AG10803 (cell line): ENCODE measurements at places on chromosomes 7 and 10.

DNA sequence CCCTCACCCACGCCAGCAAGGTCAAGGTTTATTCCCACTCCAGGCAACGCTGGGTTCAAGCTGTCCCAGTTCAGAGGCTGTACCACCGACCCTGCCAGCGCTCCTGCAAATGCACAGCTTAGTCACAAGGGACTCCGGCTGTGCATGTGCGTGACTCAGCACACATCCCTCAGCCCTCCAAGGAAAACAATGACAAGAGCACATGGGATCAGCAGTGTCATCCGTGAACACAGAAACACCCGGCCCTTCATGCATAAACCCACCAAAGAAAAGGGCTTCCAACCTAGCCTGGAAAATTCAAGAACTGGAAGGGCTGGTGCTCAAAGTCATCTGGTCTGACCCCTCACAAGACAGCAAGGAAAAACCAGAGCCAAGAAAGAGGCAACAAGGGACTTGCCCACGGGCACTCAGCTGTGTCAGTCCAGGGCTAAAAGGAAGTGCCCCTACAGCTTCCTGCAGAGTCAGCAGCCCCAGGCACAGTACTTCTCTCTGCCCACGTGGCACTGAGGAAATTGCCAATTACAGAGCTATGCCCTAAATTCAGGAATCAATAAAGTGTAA lies 106.1 kb downstream of the KCNMA1 start:
- peak; percentile 79 for DNase-seq

DNA sequence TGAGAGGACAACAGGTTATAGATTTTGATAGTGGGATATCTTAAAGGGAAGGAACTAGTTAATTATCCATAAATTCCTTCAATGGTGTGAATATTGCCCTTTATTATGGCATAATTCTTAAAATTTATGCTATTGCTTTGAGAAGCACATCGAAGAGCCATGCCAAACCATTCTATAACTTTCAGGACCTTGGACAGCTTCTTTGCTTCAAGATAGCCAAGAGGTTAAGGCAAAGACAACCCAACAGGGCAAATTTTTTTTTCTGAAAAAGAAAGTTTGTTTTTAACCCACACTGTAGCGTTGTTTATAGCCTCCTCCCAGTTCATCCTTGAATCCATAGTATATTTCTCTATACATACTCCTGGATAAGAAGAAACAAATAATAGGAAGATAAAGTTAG lies 103.2 kb downstream of the NRG3 start:
- no peak for DNase-seq

GRCh38 chr7:16447876-16448275 lies 17.7 kb downstream of the SOSTDC1 start:
- no peak for DNase-seq

DNA sequence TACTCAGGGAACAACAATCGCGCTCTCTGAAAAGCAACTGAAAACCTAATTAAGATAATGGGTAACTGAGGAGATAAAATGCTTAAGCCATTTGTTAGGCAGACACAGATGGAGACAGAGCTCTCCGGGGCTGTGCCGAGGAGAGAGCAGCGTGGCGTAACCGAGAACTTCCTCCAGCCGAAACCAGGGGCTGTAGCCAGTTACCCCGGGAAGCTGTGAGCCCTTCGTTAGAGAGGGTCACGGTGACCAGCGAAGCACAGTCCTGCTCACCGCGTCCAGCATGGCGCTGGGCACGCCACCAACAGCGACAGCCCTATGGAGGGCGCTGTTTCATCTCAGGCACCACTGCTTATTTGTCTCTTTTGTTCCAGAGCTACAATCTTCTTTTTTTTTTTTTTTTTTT lies 16.1 kb downstream of the PAPOLB start:
- DNase-seq, result peak; percentile 5

DNA sequence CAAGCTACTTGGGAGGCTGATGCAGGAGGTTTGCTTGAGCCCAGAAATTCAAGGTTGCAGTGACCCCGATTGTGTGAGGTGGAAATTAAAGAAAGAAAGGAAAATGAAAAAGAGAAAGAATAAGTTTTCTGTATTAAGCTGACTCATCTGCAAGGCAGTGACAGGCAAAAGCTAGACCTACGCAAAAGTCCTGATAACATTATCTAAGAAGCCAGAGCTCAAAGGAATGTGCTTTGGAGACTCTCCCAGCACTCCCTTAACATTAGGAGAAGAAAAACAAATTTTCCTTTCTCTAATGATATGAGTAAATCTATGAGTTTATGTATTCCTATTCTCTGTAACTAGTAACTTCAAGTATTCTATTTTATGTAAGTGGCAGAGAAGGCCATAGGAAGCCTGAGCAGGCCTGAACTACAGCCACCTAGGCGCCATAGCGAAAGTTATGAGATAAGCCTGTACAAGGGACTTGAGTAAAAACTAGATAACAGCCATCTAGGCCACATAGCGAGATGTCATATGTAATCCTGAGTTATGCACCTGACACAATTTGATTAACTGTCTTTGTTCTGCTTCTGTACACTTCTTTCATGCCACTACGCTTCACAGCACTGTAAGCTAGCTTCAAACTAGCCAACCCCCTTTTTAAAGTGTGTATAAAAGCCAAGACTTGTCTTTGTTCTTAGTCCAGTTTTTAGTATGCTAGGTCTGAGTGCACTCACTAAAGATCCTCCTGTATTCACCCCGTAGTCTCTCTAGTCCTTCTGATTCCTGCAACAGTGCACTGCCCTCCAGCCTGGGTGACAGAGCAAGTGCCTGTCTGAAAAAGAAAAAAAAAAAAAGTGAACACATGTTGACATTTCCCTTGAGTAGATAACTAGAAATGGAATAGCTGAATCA lies 9.4 kb upstream of the ZWINT start:
- no peak for DNase-seq

DNA sequence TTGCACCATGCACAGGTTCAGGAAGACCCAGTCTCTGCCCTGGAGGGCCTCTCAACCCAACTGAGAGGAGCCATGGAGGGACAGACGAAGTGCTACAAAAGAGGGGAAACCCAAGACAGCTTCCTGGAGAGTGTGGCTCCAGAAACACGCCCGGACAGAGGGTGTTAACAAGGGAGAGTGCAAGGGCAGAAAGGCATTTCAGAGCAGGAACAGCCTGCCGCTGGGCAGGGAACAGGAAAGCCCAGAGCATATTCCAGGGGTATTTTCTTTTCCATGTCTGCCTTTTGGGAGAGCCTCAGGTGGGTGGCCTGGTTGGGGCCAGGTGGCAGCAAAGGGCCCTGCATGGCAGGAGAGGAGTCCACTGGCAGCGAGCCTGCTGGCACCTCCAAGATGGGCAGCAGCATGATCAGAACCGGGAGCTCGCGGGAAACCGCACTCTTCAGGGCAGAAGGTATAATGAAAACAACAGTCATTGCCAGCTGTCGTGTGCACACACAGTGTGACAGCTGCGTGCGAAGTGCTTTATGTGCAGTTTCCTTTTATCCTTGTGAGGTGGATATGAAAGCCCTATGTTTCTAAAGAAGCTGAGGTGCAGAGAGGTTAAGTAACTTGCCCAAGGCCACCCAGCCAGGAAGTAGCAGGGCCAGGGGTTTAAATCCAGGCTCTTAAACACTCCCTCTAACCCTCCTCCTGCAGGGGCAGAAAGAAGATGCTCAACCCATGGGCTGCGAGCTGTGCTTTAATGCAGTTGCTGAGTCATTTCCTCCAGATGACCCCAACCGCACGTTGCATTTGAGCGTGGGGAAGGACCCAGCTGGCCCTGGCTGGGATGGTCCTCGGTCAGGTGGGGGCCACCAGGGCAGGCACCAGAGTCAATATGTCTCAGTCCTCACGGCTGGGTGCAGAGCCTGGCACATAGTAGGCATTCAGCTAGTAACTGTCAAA lies 128.6 kb downstream of the OAT start:
- peak; percentile 6 for DNase-seq

DNA sequence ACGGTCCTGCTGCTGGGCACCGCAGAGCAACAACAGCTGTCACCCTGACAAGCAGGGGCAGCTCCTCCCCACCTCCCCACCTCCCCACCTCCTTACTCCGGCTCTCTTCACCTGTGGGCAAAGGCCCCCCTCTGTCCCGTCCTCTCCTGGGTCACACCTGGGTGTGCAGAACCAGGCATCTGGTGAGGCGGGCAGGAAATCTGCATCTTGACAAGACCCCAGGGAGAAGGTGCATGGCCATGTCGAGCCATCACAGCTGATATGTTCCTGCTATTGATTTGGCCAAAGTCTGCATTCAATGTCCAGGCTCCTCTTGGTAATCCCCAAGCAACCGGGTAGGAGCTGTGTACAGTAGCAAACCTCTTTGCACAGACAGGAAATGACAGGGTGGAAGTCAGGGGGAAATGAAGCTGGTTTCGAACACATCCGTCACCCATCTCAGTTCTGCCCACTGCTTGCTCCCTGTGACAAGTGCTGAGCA lies 554.2 kb downstream of the DNAJB6 start:
- DNase-seq, result no peak

DNA sequence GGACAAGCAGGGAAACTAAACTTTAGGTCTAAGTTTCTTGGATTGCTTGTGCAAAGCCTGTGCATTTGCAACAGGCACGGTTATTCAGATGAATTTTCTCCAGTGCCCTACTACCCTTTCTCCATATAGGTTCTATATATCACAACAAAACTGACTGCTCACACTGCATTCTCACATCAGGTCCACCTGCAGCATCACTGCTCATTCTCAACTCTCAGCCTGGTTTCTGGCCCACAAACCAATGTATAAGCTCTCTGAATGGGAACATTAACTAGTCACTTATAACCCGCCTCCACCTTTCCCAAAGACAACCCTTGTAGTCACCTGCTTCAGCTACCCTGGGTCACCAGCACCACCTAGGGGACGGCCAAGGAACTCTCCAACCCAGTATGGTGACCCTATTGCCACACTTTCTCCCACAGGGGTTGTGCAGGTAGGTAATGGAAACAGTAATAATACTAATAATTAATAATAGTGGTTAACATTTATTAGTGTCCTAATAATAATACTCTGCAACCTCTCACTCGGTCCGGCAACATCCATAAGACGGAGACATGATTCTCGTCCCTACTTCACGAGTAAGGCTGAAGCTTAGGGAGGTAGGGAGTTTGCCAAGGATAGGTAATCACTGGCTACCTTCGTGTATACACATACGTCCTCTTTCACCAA lies 97.3 kb downstream of the CLEC2L start:
- no peak for DNase-seq

DNA sequence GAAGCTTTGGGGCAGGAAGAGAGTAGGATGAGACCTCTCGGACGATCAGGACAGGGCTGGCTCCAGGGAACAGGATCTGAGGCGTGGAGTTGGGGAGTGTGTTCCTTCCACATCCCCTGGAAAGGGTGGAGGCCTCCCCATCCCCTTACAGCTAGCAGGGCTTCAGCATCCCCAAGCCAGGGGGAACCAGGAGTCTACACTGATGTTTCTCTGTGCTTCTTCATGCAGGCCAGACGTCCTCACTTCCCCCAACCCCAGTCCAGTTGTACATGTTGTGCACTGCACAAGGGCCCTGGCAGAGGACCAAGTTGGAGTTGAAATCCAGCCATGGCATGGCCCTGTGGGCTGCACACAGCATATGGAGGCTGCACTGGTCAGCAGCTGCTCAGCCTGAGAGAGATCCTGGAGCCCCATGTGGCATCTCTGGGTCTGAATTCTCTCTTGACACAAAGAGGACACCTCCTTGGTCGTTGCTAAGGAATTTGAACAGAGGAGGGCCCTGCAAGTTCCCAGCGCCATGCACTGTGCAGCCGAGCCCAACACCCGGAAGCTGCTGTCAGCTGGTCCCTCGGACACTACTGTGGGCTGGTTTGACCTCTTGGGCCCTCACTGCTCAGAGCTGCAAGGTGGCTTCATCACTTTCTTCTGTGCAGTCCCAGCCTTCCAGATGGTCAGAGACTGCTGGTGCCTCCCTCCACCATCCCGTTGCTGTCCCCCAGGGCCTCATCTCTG lies 181.1 kb downstream of the DNAJB6 start:
- DNase-seq, result no peak

DNA sequence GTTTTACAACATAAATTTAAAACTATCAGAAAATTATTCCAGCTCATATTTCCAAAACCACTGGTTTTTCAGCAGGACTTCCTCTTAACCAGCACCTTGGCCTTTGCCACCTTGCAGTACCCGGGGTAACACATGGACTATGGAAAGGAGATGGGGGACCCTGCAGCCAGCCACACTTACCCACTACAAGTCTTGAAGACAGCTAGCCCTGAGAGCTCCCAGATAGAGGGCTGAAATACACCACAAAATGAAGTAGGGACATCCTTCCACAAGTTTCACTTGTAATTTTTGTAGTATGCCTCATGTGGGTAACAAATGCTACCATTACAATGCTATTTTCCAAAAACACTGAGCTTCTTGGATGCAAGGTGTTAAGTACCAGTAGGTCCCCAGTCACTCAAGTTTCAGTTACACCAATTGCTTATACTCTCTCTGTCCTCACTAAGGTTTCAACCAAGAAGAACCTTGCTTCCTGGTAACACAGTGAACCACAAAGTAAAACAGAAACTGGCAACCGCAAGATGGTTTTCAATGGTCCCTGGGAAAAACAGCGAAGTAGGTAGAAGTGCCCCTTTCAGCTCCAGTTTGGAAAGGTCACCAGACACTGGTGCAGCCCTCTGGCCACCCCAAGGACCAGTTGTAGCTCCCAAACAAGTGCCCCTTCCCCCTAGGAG lies 110.9 kb downstream of the SGMS1 start:
- no peak for DNase-seq

DNA sequence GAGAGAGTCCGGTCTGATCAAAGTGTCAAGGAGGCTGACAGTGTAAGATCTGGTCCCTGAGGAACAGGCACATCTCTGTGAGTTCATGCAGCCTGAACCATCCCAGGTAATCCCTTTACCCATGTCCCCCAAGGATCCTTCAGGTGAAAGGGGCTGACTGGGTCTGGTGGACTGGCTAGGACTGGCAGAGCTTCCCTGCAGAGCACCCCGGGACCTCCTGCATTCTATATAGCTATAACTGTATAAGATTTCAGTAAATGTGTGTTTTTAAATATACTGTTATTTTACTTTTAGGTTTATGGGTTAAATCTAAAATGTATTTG lies 246.8 kb downstream of the ELMO1 start:
- DNase-seq, result no peak

GRCh38 chr10:34126371-34127151 lies 688.5 kb downstream of the PARD3 start:
- DNase-seq, result peak; percentile 33

- DNase-seq, result peak; percentile 34
These were observed 115.7 kb downstream of the MAD1L1 start for GRCh38 chr7:2116989-2117591.

DNA sequence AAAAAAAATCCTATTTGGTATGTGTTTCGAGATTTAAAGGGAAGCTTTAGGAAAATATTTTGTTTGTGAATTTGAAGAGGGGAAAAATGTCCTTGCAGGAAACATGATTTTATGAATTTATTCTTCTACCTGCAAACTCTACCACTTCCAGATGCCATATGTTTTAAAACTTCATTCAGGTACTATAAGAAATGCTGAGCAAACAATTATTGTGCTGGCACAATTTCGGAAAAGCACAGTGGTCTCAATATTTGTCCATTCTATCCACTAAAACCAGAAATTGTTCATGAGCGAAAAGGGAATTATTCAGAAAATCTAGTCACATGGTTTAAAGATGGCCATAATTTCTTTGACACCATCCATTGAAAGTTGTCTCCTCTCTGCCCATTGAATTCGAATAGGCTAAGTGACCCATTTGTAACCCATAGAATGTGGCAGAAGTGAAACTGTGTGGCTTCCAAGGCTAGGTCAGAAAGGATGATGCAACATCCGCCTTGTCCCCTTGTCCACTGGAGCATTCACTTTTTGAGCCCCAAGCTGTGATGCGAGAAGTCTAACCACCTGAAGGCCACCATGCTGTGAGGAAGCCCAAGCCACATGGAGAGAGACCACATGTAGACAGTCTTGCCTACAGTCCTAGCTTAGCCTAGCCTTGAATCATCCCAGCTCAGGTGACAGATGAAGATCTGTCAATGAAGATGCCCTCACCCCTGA lies 189.8 kb upstream of the PRKCQ start:
- DNase-seq, result no peak

GRCh38 chr10:77359950-77360520 lies 277.6 kb downstream of the KCNMA1 start:
- peak; percentile 50 for DNase-seq
